ENCODE measurements at places on chromosomes 7 and 10.

GRCh38 chr10:97312897-97313296, 6.2 kb upstream of the FRAT1 start:
- DNase-seq = no peak

- DNase-seq = peak; percentile 96
Observed at GRCh38 chr10:29160150-29160617, 128.7 kb upstream of the LYZL1 start.

GRCh38 chr7:118039963-118040489, 143.9 kb upstream of the LSM8 start:
- no peak for DNase-seq

GRCh38 chr7:22052674-22053365, 107.1 kb upstream of the CDCA7L start:
- no peak for DNase-seq

DNA sequence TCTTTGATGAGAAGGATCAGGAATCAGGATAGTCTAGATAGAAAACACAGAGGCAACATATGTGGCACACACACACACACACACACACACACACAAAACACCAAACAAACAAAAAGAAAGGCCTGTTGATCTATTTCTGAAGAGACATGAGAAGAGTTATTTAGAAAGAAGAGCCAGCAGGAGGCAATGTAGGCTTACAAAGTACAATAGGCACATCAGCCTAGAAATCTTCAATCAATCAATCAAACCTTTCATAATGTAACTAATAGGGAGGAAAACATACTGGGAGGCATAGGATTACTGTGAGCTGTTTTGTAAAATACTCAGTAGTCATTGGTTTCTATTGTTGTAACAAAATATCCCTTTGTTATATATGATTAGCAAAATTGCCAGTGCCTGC, 47.3 kb upstream of the TES start:
- peak; percentile 33 for DNase-seq

DNA sequence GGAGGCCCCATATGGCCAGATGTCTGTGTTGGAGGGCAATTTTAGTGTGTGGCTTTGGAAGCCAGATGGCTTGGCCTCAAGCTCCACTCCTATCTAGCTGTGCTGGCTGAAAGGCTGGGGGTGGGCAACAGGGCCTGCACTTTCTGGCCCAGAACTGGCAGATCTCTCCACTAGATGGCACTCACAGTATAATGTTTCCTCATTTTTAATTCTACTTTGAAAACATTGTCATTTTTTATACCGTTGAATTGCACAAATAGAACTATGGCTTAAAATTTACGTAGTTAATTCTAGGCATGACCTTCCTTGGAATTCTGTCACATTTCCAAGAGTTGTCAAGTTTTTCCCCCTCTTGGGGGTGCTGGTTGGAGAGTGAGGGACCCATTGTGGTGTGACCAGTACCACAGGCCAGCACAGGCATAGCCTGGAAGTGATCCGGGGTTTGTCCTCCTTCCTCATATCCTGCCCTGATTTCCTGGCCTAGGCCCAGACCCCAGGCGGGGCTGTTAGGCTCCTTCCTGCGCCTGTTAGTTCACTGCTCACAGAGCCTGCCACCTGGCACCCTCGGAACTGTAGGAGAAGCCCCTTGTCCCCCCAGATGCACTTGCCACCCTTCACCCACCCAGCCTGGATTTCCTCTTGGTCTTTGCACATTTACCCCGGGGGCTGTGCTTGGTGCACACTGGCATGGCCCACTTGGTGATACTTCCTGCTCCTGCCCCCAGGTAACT, 52.8 kb downstream of the ARHGAP22 start:
- DNase-seq = peak; percentile 34

- DNase-seq = no peak
Observed at GRCh38 chr10:46040004-46040403, 6.1 kb downstream of the MSMB start.

DNA sequence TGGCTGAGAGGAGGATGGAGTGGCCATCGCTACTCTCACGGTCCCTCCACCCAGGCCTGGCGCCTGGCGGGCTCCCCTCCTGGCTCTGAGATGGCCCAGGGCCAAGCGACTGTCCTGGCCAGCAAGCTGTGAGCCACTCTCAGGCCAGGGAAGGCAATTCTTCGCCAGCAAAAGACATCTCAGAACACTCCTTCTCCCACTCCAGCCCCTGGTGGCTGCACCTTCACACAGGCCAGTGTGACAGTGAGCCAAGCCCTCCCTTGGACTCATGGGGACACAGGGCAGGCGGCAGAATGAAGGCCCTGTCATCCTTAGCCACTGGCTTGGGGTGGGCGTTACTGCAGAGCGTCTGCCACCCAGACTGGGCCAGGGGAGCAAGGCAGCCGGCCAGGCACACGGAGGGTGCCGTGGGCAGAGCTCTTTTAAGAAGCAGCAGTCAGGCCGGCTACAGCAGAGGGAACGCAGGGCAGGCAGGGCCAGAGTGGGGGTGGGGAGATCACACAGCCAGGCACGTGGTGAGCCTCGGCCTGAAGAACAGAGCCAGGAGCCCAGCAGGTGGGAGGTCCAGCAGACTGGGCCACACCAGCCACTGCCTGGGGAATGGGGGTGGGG, 14.4 kb downstream of the STK32C start:
- no peak for DNase-seq

DNA sequence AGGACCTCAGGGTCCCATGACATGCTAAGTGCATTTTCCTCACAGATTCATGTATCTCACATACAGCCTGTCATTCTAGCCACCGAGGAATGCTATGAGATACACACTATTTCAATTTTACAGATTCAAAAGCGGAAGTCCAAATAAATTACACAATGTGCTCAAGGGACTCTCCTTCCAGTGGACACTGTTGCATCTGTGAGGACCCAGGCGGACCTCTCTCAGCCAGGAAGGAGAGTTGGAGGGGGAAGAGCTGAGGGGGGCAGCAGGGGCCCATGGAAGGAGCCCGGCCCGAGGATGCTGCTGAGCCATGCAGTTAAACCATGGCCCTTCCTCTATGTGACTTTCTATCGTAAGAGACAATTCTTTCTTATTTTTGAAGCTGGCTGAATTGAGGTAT, 93.6 kb downstream of the VOPP1 start:
- no peak for DNase-seq

- DNase-seq = no peak
Observed at GRCh38 chr7:146956321-146956720, 839.7 kb downstream of the CNTNAP2 start.

- DNase-seq = no peak
Observed at GRCh38 chr10:122421054-122421625, 33.3 kb upstream of the ARMS2 start.

DNA sequence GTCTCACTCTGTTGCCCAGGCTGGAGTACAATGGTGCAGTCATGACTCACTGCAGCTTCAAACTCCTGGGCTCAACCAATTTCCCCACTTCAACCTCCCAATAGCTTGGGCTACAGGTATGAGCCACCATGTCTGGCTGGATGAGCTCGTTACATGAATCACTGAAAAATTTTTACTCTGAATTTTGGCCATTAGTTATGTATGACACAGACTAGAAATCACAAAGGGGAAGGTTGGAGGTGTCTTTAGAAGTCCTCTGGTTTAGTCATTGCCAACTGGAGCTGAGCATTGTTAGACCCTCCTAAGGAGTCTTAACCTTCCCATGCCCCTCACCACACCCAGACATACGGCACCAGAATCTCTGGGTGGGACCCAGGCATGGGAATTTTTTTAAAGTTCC, 34.7 kb downstream of the SVIL start:
- DNase-seq = peak; percentile 36

GRCh38 chr10:28951484-28951883, 274.2 kb downstream of the BAMBI start:
- DNase-seq = no peak

DNA sequence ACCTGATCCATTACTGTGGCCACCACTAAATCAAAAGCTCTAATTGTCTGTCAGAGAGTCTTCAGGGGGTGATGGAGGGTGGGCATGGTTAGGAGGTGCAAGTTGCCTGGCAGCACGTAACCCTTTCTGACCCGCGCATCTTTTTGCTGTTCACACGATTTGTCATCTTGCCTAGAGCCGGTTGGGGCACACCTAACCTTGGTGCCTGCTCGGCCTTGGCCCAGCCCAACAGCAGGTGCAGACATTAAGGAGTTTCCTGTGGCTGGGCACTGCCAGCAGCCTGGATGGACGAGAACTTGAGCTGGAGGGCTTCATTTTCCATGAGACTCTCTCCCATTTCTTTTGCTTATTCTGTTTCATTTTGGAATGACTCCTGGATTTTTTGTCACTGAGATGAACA, 41.0 kb upstream of the PTF1A start:
- no peak for DNase-seq

GRCh38 chr7:5423306-5423975, at the start of gene TNRC18:
TNRC18 (minus strand) TSS chr7:5423834; CDS start chr7:5421246, 2,588 bp downstream.
- DNase-seq = no peak

DNA sequence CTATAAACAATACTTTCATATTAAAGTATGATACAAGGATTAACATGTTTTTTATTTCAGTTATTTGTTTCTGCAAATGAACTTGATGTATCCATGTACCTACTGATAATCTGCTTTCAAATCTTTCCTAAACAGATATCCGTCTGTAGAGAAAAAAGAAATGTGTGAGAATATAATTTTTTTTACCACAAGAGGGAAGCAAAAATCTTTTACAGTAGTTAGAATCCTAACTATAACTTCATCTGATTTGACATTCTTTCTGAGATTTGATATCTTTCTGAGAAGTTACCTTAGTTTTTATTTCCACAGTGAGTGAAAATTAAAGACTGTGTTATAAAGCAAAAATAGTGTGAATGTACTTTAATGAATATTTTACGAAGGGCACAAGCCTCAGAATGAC, 203.9 kb upstream of the PCLO start:
- no peak for DNase-seq

All from renal cortical epithelial cell (primary cell).